Stimulated activated CD4-positive, alpha-beta T cell treated with anti-CD3 and anti-CD28 coated beads, Interleukin-1b, Interleukin-23, amount 100 ng/mL, for 1 hour (primary cell): ENCODE measurements at places on chromosomes 2 and 18.

DNA sequence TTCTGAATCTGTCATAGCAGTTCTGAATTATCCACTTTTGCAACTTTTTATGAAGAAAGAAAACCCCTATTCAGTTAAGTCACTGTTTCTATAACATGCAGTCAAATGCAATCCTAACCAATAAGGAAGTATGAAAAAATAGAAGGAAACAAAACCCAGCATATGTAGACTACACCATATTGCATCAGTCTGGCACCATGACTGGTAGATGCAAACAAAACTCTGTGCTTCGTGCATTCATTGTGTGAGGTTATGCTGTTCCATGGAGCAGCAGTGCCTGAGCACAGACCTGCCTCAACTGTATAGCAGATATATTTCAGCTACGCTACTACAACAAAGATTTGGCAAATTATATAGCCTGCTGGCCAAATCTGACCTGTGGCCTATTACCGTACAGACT is 325.5 kb downstream of the LRP1B start:
- DNase-seq = no peak

DNA sequence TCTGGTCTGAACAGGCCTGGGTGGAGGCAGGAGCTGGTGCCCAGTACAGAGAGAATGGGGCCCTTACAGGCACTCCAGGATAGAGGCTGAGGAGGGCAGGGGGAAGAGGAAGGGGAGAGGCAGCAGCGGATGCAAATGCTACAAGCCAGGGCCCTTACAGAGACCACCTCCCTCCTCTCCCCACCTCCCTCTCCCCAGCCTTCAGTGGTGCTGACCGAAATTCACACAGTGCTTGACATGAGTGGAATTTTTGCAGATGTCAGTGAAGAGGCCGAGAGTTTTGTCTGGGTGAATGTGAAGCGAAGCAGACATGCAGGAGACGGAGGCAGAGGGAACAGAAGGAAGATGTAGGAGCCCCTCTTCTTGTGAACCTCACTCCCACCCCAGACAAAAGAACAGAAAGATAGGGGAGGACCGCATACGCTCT is 31.9 kb downstream of the CIB4 start:
- DNase-seq = no peak

- DNase-seq = no peak
Measured at GRCh38 chr2:241035818-241036396, 37.5 kb downstream of the SNED1 start.

DNA sequence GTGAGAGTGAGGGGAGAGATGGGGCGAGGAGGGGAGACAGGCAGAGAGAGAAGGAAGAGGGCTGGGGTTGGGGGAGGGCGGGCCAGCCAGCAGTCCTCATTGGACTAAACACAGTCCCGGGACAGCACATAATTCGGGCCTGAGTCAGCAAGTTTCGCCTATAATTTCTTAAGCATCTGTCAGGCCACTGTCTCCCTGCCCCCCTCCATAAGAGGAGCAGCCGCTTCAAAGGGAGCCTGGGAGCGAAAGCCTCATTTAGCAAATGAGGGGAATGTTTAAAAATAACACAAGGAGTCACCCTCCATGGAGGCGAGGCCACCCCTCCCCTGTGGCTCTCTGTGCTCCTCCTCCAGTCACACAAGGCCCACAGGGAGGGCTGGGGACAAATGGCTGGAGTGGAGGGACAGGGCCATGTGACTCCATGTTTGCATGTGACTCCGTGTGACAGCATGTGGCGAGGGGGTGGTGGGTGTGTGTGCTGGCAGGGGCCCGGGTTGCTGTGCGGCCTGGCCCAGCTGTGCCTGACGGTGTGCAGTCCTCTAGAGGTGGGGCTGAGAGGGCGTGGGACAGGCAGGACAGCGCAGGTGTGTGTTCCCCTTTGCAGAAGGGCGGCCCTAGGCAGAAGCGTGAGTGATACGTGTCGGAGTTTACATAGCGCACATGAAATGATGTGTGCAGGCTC is 162.4 kb downstream of the CELF4 start:
- no peak for DNase-seq

GRCh38 chr2:94993176-94994062 is 32.1 kb upstream of the MAL start:
- no peak for DNase-seq

DNA sequence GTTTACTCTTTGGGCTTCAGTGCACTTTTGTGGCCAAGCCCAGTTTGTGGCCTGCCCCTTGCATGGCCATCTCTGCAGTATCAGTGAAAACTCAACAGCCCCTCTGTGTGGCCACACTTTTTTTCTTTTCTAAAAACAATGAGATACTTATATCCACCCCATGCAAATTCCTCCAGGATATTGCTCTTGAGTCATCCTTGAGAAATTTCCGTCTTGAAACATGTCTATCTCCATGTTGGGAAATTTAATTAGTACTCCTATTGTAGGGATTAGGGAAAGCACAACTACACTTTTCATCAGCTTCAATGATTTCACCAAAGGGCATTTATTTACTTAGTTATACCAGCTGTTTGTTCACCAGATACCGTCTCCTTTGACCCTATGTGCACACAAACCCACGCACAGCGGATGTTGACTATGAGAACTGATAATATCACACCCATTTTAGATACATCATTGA is 993.1 kb downstream of the TSN start:
- no peak for DNase-seq

DNA sequence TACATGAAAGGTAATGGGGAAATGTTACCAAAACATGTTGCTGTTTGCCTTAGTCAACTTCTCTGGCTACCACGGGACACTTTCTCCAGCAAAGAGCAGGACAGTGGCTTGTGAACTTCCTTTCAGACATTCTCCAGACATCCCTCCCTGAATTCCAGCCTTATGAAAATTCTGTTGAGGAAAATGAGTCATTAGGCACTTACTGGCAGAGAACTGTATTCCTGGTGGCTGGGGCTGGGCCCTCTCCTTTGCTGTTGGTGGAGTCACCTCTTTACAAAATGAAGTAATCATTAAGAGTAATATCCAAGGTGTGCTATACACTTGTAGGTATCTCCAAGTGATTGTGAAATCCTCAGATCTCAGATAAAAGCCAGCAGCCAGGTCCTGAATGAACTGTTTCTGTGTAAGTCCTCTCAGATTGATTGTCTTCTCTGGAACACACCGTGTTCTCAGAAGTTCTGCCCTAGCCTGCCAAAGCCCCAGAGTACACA is 1.3 kb upstream of the FAP start:
- DNase-seq = no peak

DNA sequence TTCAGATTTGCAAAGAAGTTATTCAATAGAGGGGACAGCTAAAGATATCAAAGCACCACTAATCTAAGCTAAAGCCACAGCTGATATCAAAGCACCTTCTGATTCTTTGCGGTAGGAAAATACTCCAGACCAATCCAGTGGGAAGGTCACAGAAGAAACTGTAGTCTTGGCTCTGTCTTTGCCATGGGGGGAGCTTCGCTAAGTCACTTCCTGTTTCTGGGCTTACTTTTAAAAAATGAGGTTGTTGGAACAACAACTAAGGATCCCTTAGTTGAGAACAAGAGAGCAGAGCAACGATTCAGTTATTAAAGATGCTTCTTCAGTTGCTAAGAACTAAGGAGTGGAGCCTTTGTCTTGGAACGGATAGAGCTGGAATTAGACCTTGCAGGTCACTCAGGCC is 12.2 kb downstream of the LPIN1 start:
- DNase-seq = no peak

GRCh38 chr2:143786026-143786765 is 657.0 kb downstream of the ARHGAP15 start:
- DNase-seq = no peak
